ENCODE measurements at places on chromosomes 2 and 18.

DNA sequence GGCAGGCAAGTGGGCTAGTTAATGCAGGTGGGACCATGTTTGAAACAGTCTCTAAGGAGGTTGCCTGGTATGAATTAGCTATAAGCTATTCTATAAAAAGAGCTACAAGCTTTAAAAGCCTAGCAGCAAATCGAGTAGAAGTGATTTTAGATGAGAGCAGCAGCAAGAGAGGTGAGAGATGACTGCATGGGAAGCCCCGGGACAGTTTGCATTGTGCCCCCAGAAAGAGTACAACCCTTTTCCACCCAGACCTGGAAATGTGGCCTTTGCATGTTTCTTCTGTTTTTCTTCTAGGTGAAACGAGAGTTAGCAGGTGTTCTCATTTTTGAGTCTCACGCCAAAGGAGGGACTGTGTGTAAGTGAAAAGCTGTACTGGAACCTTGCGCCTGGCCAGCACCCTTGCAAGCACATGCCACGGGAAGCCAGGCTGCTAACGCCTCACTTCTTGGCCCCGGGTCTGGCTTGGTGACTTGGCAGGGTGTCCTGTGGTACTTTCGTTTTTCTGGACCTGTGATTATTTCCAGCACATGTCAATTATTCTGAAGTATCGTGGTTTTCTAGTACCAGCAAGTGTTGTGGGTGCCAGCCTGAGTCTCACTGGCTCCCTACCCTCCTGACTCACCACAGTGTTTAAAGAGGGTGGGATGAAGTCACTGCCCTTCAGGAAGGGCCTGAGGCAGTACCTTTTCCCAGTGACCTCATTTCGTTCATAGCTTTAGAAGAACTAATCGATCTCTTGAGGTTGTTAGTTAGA, 90.3 kb upstream of the MAP3K20 start:
- DNase-seq = no peak

GRCh38 chr2:85761512-85761944, 7.7 kb downstream of the ATOH8 start:
- no peak for DNase-seq

DNA sequence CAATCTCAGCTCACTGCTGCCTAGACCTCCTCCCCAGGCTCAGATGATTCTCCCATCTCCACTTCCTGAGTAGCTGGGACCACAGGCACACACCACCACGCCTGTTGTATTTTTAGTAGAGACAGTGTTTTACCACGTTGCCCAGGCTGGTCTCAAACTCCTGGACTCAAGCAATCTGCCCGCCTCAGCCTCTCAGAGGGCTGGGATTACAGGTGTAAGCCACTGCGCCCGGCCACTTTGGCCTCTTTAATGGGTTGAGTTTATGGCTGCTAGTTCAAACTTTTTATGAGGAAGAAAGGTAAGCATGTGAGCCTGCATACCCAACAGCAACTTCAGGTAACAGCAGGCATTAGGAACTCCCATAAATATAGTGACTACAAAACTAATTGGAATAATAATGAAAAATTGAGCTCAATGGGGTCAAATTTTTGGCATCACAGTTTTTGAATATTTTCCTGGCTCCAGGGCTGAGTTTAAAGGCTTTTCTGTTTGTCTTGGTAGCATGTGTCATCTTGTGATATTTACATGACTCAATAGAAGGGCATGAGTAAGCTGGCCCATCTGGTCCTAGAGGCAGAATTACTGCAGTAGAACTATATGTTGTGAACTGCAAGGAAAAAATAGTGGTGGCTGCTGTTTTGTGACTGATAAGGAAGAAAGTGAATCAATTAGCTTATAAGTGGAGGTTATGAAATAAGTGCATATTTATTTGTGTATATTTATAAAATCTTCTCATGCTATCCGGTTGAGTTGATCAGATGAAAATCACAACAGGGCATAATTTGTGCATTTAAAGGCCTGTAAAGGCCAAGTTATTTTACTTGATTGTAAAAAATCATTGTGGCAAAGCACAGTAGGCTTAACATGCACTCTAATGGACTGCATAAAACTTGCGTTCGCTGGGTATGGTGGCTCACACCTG, 24.8 kb downstream of the GALM start:
- no peak for DNase-seq

GRCh38 chr2:241138471-241138870, 10.8 kb downstream of the PASK start:
- no peak for DNase-seq

- DNase-seq = peak; percentile 16
Observed at GRCh38 chr2:88753833-88754584, 62.5 kb downstream of the RPIA start.

DNA sequence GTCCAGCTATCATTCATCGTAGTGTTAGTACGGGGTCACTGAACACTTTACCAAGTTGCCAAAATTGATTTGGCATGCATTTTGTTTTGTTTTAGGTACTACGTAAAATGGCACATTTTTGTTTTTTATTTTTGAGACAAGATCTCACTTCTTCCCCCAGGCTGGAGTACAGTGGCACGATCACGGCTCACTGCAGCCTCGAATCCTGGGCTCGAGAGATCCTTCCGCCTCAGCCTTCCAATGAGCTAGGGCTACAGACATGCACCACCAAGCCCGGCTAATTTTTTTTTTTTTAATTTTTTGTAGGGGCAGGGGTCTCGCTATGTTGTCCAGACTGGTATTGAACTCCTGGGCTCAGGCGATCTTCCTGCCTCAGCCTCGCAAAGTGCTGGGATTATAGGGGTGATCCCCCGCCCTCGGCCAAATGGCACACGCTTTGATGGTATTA, 786 bp downstream of the TAF1B start:
- DNase-seq = no peak

- no peak for DNase-seq
Observed at GRCh38 chr18:79901665-79902064, 49.8 kb downstream of the SLC66A2 start.

DNA sequence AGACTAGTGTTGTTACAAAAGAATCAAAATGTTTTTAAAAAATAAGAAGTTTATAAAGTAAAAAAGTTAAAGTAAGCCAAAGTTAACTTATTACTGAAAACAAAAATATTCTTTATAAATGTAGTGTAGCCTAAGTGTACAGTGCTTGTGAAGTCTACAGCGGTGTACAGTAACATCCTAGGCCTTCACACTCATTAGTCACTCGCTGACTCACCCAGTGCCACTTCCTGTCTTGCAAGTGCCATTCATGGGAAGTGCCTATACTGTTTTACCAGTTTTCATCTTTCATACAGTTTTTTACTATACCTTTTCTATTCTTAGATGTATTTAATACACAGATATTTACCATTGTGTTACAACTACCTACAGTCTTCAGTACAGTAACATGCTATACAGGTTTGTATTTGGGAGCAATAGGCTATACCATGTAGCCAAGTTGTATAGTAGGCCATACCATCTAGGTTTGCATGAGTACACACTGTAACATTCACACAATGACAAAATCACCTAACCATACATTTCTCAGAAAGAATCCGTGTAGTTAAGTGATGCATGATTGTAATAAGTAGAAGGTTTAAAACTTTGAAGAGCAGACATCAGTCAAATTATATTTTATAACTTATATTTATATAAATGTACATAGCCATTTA, 13.4 kb downstream of the SERPINB7 start:
- peak; percentile 1 for DNase-seq

DNA sequence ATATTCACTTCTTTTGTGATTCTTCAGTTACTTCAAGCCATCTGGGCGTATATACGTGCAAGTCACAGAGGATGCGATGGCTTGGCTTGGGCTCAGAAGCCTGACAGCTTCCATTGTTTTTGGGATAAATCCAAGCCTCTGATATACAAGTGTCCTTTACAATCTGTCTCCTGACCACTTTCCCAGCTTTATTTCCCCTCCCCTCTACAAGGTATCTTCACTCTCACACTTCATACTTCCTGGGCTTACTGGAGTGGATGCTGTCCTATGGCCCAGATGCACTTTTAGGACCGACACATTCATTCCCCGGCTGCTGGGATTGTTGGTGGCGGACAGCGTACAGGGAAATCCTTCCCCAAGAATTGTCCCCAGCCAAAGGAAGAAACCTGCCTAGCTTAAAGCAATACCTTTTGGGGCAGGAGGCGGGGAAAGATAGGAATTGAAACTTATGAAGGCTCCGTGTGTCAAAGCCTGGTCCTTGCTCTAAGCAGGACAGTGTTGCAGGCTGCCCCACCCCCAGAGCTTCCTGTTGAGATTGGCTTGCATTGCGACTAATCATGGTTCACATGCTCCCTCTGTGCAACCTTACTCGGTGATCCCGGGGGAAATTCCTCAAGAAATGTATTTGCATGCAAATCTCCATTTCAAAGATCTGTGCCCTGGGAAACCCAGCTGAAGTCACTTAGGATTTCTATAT, 802.9 kb upstream of the ID2 start:
- DNase-seq = no peak

GRCh38 chr2:15527074-15527739, 33.9 kb downstream of the NBAS start:
- DNase-seq = no peak

- DNase-seq = no peak
Observed at GRCh38 chr18:74137920-74138538, 9.6 kb downstream of the FBXO15 start.

Measured in activated CD4-positive, alpha-beta T cell treated with anti-CD3 and anti-CD28 coated beads, Interleukin-2, amount 50 U/mL, for 1 hour (primary cell).